ENCODE measurements at places on chromosomes 5 and 9.

DNA sequence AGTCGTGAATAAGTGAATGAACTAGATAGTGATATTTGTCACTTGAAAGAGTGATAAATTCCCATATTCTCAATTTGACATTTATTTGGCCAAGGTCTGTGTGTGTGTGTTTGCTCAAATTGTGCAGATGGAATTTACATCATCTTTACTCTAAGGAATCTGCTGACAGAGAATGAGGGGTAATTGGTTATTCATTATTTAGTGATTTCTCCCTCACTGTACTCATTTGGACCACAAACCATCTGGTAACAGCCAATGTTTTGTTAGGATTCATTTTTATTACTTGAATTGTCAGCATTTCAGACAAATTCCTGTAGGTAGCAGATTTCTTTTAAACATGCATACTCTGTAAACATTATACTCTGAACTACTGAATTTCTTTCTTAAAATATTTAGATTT lies 15.6 kb downstream of the VCAN start:
- no peak for DNase-seq

- no peak for DNase-seq
These were observed 180.8 kb downstream of the RASEF start for GRCh38 chr9:82882138-82882537.

DNA sequence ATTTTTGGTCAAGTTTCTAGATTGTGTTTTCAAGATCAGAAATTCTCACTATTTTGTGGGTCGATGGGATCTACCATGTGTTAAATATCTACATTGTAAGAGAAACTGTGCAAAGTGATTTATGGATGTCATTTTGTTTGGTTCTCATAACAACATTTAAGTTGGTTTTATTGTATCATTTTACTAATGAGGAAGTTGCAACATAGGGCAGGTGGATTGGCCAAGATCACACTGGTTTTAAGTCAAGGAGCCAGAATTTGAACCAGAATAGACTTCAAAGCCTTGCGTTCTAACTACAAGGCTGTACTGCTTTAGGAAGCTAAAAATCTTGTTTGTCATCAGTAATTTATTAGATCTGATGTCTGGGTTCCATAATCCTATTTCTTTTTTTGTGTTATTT lies 23.4 kb downstream of the SH3TC2 start:
- no peak for DNase-seq

- DNase-seq = no peak
These were observed 27.6 kb downstream of the ADAMTS2 start for GRCh38 chr5:179317411-179318220.

GRCh38 chr9:88533951-88534455 lies 975 bp upstream of the NXNL2 start:
- no peak for DNase-seq

DNA sequence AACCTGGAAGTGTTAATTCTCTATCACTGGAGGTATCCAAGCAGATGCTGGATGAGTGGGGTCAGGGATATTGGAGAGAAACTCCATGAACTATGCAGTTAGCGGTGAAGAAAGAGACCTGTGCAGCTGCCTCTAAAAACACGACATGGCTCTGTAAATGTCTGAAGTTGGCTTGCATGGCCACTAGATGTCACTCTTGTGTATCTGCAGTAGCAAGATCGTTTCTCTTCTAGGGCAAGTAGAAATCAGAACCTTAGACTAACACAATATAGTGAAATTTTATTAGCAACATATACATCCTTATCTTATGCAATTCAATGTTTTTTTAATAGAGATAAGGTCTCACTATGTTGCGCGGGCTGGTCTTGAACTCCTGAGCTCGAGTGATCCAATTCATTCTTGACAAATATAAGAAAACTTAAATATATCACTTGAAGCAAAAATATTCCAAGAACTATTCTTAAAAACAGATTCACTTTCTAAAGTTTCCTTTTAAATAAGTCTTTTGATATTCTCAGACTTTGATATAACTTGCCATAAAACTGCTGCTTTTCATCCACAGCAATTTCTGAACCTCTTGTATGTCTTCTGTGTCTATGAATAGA lies 2.9 kb downstream of the OR2S2 start:
- no peak for DNase-seq

DNA sequence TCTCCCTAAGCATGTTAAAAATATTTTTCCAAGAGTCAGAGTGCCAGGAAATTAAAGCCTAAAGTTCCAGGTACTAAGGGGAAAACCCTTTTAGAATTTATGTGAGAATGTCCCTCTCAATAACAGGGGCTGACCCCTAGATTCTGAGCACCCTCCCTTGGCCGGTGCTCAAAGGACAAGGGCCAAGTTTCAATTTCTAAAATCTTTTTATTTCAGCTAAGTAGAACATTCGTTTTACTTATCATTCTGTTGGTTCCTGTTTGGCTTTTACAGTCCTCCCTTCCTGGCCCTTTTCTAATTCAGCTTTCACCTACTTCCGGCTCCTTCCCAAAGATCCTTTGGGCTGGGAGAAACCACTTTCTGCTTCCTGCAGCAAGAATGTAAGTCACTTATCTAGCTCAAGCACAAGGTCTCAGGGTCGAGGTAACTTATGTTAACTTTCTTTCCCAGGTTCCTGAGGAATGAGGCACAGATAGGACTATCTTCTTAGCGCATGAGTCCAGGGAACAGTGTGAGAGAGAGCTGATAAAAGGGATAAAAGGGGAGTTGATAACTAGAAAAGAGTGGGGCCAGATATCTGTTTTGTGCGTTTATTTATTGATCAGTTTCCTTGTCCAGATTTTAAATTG lies 34.6 kb upstream of the F2RL2 start:
- DNase-seq = no peak

DNA sequence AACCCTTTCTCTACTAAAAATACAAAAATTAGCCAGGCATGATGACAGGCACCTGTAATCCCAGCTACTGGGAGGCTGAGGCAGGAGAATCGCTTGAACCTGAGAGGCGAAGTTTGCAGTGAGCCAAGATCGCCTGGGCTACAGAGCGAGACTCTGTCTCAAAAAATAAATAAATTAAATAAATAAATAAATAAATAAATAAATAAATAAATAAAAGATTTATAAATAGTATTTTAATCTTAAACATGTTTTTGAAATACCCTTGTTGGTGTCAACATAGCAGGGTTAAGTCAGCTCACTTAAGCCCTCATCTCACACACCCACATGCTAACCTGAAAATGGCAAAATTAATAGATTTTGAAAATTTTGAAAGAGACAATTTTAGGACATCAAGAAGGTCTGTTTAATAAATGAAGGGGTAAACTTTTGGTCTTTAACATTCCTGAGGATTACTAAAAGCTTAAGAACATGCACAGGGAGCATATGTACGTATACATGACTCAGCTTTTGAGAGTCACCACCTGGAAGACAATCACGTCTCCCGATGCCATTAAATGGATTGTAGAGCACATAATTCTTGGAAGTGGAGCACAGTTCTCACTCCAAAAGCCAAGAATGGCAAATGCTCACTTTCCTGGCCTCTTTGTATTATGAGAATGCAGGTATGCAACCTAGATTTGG lies 202.5 kb downstream of the GDNF start:
- DNase-seq = no peak
